CD4-positive, alpha-beta memory T cell (primary cell): ENCODE measurements at places on chromosomes 2 and 18.

DNA sequence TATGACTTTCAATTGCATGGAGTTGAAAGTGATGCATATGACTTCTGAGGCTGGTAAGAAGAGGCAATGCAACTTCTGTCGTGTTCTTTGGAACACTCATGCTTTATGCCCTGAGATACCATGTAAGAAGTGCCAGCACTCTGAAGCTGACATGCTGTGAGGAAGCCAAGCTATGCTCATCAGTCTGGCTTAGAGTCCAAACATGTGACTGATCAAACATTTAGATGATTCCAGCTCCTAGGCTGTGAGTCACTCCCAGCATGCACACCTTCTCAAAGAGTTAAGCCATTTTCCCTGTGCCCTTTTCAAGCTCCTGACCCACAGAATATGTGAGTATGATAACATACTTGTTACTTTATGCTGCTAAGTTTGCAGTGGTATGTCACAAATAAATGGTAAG lies 15.8 kb upstream of the VRK2 start:
- DNase-seq = no peak

DNA sequence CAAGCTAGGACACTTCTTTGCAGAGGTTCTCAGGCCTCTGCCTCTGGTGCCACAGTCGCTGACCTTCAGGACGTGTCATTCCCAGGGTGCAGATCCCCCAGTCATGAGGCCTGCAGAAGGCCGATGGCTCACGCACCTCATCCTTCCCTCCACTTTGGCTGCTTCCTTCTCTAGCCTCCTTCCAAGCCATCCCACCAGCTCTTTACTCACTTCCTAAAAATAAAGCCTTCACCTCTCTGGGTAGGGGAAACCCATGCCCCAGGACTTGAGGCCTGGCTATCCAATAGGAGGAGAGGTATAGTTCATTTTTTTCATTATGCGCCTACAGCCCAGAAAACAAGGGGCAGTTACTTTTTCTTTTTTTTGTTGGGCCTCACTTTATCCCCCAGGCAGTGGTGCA lies 91.4 kb downstream of the B3GNT2 start:
- DNase-seq = no peak

DNA sequence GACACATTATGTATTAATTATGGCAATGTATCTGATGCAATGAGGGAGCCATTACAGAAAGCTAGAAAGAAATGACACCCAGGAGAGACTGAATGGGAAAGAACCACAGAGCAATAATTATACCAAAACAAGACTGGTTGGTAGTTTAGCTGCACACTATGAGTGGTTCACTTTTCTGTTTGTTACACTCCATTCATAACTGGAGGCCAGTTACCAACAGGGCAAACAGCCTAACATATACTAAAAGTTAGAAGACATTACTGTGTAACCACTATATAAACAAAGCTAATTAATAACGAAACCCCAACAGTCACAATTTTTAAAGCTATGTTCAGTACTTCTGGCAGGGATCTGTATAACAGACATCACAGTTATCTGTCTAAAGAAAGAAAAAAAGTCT lies 49.4 kb downstream of the NBAS start:
- no peak for DNase-seq

- no peak for DNase-seq
Measured at GRCh38 chr2:114237331-114237730, 205.1 kb upstream of the DPP10 start.

- no peak for DNase-seq
Measured at GRCh38 chr2:200943527-200944105, 19.8 kb downstream of the ORC2 start.

- no peak for DNase-seq
Measured at GRCh38 chr18:40414155-40414754, 1540.8 kb upstream of the PIK3C3 start.

- DNase-seq = no peak
Measured at GRCh38 chr2:66526180-66526579, 91.3 kb downstream of the MEIS1 start.

- DNase-seq = no peak
Measured at GRCh38 chr2:26114151-26114550, 58.7 kb upstream of the GAREM2 start.

GRCh38 chr2:238231251-238231793 lies 8.5 kb downstream of the HES6 start:
- peak; percentile 67 for DNase-seq

- DNase-seq = no peak
Measured at GRCh38 chr18:21914739-21915319, 174.2 kb downstream of the MIB1 start.
